Activated CD4-positive, CD25-positive, alpha-beta regulatory T cell (primary cell): ENCODE measurements at places on chromosomes 12 and 14.

- no peak for DNase-seq
These were observed 190.6 kb downstream of the ITPR2 start for GRCh38 chr12:26642361-26642760.

GRCh38 chr12:121182222-121182893, 27.6 kb upstream of the P2RX4 start:
- DNase-seq = no peak

GRCh38 chr12:31368666-31369361, 42.9 kb upstream of the SINHCAF start:
- no peak for DNase-seq

- DNase-seq = no peak
These were observed 4.0 kb downstream of the KIF26A start for GRCh38 chr14:104142136-104142945.

- no peak for DNase-seq
These were observed 95.9 kb downstream of the SINHCAF start for GRCh38 chr12:31230004-31230403.

DNA sequence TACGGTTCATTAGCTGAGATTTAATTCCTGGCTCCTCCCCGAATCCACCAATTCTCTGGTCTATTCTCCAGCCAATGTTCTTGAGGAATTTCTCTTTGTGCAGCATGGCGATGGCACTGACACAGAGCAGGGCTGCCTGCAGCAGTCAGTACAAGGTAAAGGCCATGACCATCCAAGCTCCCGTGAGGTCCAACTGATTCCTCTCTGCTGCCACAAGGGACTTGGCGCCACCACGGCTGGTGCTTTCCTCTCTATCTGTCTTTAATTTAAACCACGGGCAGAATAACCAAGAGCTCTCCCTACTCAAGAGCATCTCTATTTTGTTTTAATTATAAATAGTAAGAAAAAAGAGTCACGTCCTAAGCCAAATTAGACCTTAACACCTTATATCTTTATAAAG, 12.1 kb downstream of the TMEM116 start:
- no peak for DNase-seq

GRCh38 chr14:62179367-62180018, 417.3 kb downstream of the SNAPC1 start:
- DNase-seq = no peak

GRCh38 chr12:130956009-130956408, 2.3 kb downstream of the ADGRD1 start:
- DNase-seq = no peak

- DNase-seq = no peak
These were observed 815 bp downstream of the NID2 start for GRCh38 chr14:52067873-52068614.

- no peak for DNase-seq
These were observed 22.7 kb upstream of the MAGOHB start for GRCh38 chr12:10636124-10636523.

- no peak for DNase-seq
These were observed 49.2 kb downstream of the BRMS1L start for GRCh38 chr14:35875296-35875695.

DNA sequence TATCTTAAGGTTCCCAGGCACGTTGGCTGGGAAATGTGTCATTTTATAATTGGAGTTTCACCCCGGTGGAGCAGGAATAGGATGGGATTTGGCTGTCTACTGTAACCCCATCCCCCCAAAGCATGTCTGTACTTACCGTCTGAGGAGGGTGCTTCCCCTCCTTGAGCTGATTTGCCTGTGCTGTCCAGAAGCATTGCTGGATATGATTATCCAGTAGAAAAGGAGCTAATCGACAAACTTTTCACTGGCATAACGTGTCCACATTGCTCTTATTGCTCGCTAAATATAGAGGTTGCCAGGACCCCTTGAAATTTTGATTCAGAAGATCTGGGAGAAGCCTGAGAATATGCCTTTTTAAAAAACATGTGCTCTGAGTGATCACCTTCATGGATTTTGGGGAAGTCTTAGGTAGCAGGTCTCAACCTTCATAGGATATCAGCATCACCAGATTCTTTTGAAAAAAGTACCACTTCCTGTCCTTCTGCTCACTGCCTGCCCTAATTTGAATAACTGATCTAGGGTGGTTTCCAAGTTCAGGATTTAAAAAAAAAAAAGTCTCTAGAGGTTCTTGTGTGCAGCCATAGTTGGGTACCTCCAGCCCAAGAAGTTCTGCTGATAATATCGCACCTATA, 80.4 kb upstream of the KCNA1 start:
- DNase-seq = no peak

DNA sequence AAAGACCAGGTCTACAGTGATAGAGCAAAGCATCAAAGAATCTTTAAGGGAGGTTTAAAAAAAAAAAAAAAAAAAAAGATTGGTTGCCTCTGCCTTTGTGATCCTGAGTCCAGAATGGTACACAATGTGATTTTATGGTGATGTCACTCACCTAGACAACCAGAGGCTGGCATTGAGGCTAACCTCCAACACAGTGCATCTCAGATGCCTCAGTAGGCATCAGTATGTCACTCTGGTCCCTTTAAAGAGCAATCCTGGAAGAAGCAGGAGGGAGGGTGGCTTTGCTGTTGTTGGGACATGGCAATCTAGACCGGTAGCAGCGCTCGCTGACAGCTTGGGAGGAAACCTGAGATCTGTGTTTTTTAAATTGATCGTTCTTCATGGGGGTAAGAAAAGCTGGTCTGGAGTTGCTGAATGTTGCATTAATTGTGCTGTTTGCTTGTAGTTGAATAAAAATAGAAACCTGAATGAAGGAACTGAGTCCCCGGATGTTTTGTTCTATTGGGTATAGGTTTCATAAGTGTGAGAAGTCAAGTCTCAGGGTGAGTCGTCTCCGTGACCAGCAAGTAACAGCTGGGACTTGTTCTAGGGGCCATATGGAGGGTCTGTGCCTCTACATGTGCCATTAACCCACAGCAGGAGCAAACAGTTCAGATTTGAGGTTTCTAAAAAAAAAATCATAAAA, 9.3 kb downstream of the PEBP1 start:
- no peak for DNase-seq

DNA sequence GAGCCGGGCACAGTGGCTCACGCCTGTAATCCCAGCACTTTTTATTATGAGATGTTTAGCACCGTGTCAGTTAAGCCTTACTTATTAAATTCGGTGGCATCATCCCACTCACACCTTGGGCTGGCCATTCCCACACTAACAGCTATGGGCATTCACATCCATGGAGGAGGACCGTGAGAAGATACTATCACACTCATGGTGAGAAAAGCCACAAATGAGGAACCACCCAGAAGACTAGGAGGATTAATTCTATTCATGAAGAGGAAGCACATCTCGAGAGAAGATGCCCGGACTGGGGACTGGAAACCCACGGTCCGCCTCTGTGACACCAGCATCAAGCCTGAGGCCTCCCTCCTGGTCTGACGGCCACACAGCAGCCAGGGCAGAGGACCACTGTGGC, 4.9 kb downstream of the CDC42BPB start:
- DNase-seq = no peak

GRCh38 chr14:72751276-72752033, 142.4 kb downstream of the DPF3 start:
- no peak for DNase-seq

DNA sequence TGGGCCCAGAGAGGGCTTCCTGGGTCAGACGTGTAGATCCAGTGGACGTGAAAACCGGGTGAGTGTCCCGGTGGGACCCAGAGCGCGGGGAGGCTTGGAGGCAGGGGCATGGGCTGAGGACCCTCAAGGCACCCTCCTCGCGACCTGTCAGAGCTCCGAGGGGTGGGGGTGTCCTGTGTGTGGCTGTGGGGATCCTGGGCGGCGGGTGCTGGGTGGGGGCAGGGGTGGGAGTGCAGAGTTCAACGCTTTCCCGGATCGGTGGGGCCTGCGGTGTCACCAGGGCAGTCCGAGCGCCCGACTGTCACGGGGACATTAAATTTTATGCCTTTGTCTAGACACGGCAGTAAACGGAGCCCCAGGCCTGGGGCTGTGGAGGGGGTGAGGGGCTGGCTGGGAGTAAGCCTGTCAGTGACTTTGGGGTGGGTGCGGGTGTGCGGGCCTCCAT, 1.0 kb downstream of the TMEM121 start:
- no peak for DNase-seq

DNA sequence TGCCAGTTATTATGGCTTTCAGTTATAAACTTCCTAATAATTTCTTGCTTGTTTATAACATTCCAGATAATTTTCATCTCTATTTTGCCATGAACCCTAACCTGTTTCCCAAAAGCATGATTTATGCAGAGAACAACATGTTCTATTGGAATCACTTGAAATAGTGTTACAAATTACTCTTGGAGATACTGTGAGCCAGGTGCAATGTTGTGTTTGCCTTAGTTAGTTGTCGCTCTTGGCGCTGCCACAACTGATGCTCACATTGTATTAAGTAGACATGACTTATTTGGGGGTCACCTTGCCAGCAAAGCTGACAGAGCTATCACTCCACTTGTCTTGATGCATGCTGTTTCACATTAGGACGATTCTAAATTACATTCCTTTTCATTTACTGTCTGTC, 49.4 kb downstream of the TSPAN8 start:
- DNase-seq = no peak

DNA sequence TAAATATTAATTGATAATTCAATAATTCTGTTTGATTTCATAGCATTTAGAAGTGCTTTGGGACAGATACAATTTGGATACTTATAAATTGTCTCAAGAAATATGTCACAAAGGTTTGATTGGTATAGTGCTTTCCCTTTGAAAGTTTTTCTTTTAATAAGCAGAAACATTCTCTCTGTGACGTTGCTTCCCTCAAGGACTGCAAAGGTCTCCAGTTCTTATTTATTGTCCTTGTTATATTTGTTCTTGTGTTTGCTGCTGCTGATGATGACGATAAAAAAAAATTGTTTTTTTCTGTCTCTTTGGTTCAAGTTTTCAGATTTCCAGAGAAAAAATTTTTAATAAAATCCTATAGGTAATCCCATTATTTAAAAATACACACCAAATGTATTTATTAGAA, 176.3 kb upstream of the CLEC14A start:
- no peak for DNase-seq

DNA sequence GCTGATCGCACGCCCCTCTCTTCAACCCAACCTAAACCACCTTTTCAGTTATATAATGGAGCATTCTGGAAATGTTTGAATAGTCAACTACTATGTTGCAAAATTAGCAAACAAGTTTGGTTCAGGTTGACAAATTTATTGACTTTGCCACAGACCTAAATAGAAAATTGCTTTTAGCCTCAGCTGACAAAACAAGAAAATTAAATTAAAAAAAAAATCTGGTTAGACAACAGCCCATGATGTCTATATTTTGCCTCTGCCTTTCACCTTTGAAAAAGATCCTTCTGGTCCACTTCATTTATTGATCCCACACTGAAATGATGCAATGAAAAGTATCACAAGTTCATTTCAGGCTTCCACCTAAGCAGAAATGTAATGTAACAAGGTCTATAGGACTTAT, 17.5 kb downstream of the SLC38A4 start:
- DNase-seq = no peak

DNA sequence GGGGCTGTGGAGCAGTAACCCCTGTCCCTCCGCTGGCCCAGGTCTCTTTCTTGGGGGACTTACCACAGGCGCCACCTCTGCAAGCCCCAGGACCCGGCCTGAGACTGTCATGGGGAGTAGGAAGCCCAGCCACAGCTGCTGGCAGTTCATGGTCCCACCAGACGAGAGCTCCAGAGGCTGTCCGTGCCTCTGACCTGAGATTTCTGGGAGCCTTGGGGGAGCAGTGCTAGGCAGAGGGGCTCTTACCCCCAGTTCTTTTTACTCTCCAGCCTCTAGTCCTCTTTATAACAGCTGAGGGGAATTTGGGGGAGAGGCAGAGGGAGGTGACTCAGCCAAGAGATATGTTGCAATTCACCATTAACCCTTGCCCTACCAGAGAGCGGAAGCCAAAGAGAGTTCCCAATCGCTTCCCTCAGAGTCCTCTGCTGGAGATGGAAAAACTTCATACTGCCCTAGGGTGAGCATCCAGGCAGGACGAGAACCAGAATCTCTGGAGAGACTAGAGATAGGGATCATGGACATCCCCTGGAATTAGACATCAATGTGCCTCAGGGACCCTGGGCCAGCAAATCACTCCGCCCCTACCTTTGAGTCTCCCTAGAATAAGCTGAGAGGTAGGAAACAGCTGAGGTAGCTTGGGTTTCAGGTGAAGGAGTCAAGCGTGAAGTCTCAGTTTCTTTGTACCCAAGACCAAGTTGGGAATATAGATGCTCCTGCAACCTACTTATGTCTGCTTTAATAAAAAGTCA, at the start of gene MMP19:
Gene MMP19, minus strand, starts transcription at position 256 of the 749 bp plus-strand sequence. Its CDS starts 106 bp downstream, at position 150.
- DNase-seq = no peak

DNA sequence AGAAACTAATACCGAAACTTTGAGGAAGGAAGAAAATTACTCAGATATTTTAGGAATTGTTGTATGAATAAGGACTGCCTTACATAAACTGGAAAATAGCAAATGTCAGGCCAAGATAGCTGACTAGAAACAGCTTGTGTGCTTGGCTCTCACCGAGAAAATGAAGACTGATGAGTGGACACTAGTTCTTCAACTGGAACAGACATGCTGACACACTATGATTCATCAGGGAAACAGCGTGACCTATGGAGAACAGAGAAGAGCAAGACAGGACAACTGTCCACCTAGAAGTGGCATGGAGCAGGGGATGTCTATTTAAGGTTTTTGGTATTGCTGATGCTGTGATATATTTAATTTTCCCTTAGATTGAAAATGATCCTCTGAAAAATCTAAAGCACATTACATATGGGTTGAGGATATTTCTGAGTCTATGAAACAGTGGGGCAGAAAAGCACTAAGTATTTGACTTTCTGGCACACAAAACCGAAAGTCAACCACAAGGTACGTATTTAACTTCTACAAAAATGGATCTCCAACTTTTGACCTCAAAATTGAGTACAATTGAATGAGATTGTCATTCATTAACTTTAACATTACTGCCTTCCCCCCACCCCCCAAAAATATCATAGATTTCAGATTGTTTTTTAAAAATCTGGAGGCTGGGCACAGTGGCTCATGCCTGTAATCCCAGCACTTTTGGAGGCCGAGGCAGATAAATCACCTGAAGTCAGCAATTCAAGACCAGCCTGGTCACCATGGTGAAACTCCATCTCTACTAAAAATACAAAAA, 863.2 kb downstream of the LRFN5 start:
- no peak for DNase-seq

GRCh38 chr12:11661491-11662089, 12.1 kb downstream of the ETV6 start:
- DNase-seq = no peak

DNA sequence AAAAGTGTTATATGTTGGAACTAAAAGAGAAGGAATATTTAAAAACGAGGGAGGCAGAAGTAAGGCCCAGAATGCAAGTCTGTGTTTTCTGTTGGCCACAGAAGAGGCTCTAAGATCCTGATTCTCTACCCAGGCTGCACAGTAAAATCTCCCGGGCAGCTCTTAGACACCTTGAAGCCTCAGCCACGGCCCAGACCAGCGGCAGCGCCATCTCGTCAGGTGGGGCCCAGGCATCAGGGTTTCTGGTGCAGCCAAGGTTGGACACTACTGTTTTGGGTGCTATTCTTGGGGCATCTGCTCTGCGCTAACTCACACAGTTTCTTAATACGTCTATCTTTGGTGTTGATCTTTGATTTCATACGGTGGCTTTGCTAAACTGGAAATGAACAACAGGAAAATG, 16.8 kb downstream of the FAM181A start:
- no peak for DNase-seq

GRCh38 chr12:130526813-130527212, 189.1 kb downstream of the PIWIL1 start:
- DNase-seq = no peak
